Left colon (tissue), 2 donors: ENCODE measurements at places on chromosomes 2 and 18. TPM values are rescaled to one million over a fixed set of nuclear protein-coding genes. Genes with fewer than 3 reads are reported as not detected.

Gene ASXL2
- 30.7 TPM for total RNA-seq

Gene RAB17
- 51.3 TPM for total RNA-seq

Gene FTCDNL1
- 1.4 TPM for total RNA-seq

Gene TPO
- 4.3 TPM for total RNA-seq

Gene PROKR1
- not detected for total RNA-seq

Gene PTPRN
- 1.9 TPM for total RNA-seq

Gene PCARE
- total RNA-seq: not detected

Gene TOGARAM2
- total RNA-seq: 0.17 TPM

Gene ALPP
- total RNA-seq: not detected

Gene TCF4
- total RNA-seq: 12.3 TPM

Gene LRRTM4
- 0.64 TPM for total RNA-seq

Gene EEF1B2
- 441 TPM for total RNA-seq

Gene DSG1
- total RNA-seq: not detected

Gene REEP1
- 7.1 TPM for total RNA-seq

Gene CYP27C1
- 0.34 TPM for total RNA-seq

Gene GCG
- 55.2 TPM for total RNA-seq

Gene PROC
- 2.9 TPM for total RNA-seq

Gene AP1S3
- total RNA-seq: 7.0 TPM

Gene DNAJC5G
- total RNA-seq: not detected

Gene KLHL29
- total RNA-seq: 4.6 TPM

Gene DNAH7
- 2.6 TPM for total RNA-seq

Gene MEP1B
- total RNA-seq: 11.8 TPM

Gene RNF125
- total RNA-seq: 12.0 TPM

Gene MOCOS
- total RNA-seq: 5.7 TPM

Gene BMP10
- not detected for total RNA-seq

Gene GATA6
- total RNA-seq: 46.1 TPM

Gene GLB1L
- total RNA-seq: 4.2 TPM

Gene ALK
- total RNA-seq: 0.06 TPM

Gene CDCA7
- 22.8 TPM for total RNA-seq

Gene RTP5
- not detected for total RNA-seq

Gene VRK2
- 25.0 TPM for total RNA-seq

Gene DLX1
- not detected for total RNA-seq

Gene OTOF
- total RNA-seq: not detected

Gene POTEI
- 0.06 TPM for total RNA-seq

Gene CCDC68
- total RNA-seq: 50.9 TPM

Gene CHCHD5
- total RNA-seq: 32.2 TPM

Gene ACADL
- total RNA-seq: 0.15 TPM

Gene RBKS
- total RNA-seq: 8.2 TPM

Gene STPG4
- 0.43 TPM for total RNA-seq

Gene CIAO1
- total RNA-seq: 68.8 TPM
